ENCODE measurements at places on chromosomes 2 and 18. TPM values are rescaled to one million over a fixed set of nuclear protein-coding genes. Genes with fewer than 3 reads are reported as not detected.

DNA sequence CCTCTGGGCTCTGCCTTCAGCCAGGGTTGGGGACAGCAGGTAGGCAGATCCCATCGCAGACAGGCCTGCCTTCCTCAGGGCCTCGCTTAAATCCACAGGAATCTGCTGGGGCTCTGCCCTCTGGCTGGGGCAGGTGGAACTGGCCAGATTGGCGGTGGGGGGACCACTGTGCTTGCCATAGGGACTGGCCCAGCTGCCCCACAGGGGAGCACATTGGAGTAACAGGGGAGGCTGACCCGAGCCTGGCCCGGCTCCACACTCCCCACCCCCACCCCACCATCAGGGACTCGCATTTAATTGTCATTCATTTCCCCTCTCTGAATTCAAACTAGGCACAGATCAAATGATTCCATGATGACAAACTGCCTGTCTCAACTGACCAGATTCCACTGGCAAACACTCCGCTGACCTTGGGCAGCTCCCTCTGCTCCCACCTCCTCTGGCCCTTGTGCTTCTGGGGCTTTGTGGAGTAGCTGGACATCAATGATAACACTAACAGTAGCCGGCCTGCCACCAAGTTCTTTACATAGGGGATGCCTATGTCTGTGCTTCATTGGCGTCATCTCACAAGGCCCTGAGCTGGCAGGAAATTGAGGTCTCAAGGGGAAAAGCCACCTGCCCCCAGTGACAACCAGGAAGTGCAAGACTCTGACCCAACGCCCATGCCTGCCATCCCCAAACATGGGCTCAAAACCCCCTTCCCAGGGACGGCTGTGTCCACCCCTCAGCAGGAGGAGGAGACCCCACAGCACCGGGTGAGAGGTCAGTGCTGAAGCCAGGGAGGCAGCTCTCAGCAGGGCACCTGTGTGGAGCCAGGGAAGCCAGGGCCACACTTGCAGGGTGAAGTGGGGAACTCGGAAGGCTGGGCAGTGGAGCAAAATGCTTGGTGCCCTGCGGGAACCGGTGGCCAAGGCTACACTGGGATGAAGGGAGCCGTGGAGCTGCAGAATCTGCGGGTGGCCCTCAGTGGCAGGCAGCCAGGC, 2.1 kb upstream of the B3GNT7 start:
- peaks cover 3% of the 10 kb centered on the region for H3K36me3 ChIP-seq
- H3K27ac ChIP-seq = no peak overlapping the region
- no peak overlapping the region for H3K4me3 ChIP-seq
- DNase-seq = no peak

DNA sequence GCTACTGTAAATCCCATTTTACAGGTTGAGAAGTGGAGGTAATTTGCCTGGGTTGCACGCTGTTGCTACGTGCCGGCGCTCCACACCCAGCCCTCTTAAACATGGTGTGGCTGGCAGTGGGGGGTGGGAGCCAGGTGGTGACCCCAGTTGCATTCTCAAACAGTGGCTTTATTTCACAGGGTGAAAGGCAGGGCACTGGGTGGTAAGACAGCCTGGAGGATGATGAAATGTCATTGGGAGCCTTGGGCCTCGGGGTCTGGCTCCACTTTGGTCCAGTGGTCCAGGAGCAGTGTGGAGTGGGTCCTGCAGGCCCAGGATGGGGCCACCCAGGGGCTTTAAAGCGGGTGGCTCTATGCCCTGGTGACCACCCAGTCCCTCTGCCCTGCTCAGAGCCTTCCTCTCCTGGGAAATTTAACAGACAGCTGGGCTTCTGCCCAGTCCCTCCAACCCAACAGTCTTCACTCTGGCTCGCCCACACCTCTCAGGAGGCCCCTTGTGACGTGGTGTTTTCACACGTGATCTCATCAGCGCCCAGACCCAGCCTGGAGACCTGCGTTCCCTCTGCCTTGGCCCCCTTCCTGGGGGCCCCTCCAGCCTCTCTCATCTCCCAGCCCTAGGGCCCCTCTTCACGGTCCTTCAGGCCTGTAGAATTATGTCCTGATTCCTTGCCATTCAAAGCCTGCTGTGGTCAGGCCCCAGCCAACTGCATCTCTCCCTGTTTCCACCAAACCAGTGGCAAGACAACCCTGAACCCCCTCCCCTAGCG, 92.5 kb downstream of the INHBB start:
- no peak overlapping the region for H3K4me3 ChIP-seq
- no peak for DNase-seq
- no peaks in the 10 kb centered on the region for H3K36me3 ChIP-seq
- no peaks in the 10 kb centered on the region for H3K27me3 ChIP-seq

GRCh38 chr2:42888321-42889245, 96.2 kb upstream of the HAAO start:
- no peaks in the 10 kb centered on the region for H3K27me3 ChIP-seq
- no peak overlapping the region for H3K27ac ChIP-seq
- no peak overlapping the region for H3K4me3 ChIP-seq
- no peaks in the 10 kb centered on the region for H3K36me3 ChIP-seq
- H3K4me1 ChIP-seq = no peaks in the 10 kb centered on the region

GRCh38 chr2:222241128-222241870, 57.5 kb downstream of the PAX3 start:
- H3K27ac ChIP-seq = no peak overlapping the region
- H3K27me3 ChIP-seq = no peaks in the 10 kb centered on the region
- no peaks in the 10 kb centered on the region for H3K36me3 ChIP-seq
- H3K4me3 ChIP-seq = no peak overlapping the region
- peaks cover 8% of the 10 kb centered on the region for H3K4me1 ChIP-seq

DNA sequence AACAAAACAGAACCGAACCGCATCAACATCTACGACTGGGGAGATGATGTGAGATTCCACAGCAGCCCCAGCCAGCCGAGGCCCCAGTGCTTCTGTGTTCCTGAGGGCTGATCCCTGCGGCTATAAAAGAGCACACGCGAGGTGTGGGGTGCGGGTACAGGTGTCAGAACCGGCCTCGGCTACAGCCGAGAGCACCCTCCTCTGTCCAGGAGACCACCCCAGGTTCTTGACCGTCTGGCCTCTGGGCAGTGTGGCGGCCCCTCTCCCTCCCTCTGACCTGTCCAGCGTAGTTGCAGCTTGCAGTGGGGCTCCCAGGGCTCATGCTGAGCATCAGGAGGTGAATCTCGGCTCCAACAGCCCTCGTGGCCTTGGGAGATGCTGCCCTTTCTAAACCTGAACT, 23.7 kb downstream of the RTP5 start:
- no peaks in the 10 kb centered on the region for H3K36me3 ChIP-seq
- peaks cover 91% of the 10 kb centered on the region for H3K4me1 ChIP-seq
- H3K4me3 ChIP-seq = no peak overlapping the region
- H3K27ac ChIP-seq = peak overlapping the region; percentile 92

- no peak overlapping the region for H3K27ac ChIP-seq
- no peak overlapping the region for H3K4me3 ChIP-seq
- no peaks in the 10 kb centered on the region for H3K4me1 ChIP-seq
- H3K36me3 ChIP-seq = no peaks in the 10 kb centered on the region
These were observed 253.8 kb upstream of the LYPD1 start for GRCh38 chr2:132923787-132924186.

- H3K4me3 ChIP-seq = no peak overlapping the region
- peak; percentile 78 for DNase-seq
- H3K27me3 ChIP-seq = no peaks in the 10 kb centered on the region
- peak overlapping the region; percentile 33 for H3K27ac ChIP-seq
- H3K4me1 ChIP-seq = peaks cover 11% of the 10 kb centered on the region
- no peaks in the 10 kb centered on the region for H3K36me3 ChIP-seq
These were observed 36.5 kb upstream of the CYTIP start for GRCh38 chr2:157480182-157480961.

GRCh38 chr18:11995445-11996189, 14.3 kb downstream of the IMPA2 start:
- H3K27me3 ChIP-seq = no peaks in the 10 kb centered on the region
- peaks cover 97% of the 10 kb centered on the region for H3K4me1 ChIP-seq
- H3K36me3 ChIP-seq = no peaks in the 10 kb centered on the region
- no peak overlapping the region for H3K4me3 ChIP-seq

DNA sequence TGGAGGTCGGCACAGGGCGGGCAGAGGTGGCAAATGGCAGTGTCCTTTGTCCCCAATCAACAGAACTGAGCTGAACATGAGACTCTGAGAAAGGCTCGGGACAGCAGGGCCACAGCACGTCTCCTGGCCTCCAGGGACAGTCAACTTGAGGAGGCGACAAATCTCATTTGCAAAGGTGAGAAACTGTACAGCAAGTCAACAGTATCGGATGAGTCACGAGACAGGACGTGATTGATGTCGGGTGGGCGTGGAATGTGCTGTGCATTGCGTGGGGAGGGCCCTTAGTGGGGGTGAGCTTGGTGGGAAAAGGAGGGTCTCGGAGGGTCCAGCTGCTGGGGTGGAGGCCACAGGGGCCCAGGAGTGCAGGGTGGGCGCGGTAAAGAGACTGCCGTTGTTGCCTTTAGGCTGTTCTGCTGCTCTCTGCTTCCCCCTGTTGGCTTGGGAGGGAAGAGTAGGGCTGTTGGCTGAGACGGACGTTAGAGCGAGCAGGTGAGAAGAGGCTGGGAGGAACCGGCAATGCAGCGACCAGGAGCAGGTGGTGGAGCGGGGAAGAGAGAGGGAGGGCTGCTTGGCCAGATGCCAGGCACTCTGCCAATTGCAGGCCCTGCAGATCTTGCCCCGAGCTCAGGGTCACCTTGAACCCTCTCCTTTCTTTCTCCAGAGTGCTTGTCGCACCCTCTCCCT, 164.3 kb downstream of the BCL2 start:
- H3K4me3 ChIP-seq = no peak overlapping the region
- H3K27me3 ChIP-seq = no peaks in the 10 kb centered on the region
- H3K36me3 ChIP-seq = no peaks in the 10 kb centered on the region
- H3K4me1 ChIP-seq = peaks cover 32% of the 10 kb centered on the region
- peak; percentile 79 for DNase-seq

GRCh38 chr18:79624356-79625170, 55.0 kb upstream of the CTDP1 start:
- no peak overlapping the region for H3K27ac ChIP-seq
- H3K27me3 ChIP-seq = no peaks in the 10 kb centered on the region
- H3K4me1 ChIP-seq = no peaks in the 10 kb centered on the region
- no peak for DNase-seq

DNA sequence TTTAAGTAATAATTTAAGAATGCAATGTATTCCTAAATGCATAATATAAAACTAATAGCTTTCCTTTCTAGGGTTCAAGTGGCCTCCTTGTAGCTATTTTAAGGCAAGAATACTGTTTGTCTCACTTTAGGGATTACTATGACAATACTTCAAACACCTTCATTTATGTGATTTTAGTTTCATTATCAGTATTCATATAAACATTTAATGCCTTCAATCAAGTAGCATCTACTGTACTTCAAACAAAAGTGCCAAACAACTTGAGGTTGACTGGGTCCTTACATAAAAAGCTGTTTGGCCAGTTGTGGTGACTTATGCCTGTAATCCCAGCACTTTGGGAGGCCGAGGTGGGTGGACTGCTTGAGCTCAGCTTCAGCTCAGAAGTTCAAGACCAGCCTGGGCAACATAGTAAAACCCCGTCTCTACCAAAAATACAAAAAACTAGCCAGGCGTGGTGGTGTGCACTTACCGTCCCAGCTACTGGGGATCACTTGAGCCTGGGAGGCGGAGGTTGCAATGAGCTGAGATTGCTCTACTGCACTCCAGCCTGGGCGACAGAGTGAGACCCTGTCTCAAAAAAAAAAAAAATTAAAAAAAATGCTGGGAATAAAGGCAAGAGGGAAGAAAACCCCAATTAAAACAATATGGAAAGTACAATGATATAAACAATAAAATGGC, 9.3 kb downstream of the MEX3C start:
- no peaks in the 10 kb centered on the region for H3K36me3 ChIP-seq
- no peaks in the 10 kb centered on the region for H3K27me3 ChIP-seq
- no peak overlapping the region for H3K4me3 ChIP-seq
- no peak for DNase-seq

GRCh38 chr18:10946058-10946457, 203.3 kb downstream of the PIEZO2 start:
- no peaks in the 10 kb centered on the region for H3K27me3 ChIP-seq
- no peaks in the 10 kb centered on the region for H3K4me1 ChIP-seq
- H3K27ac ChIP-seq = no peak overlapping the region

GRCh38 chr2:60336442-60337141, 216.9 kb downstream of the BCL11A start:
- H3K27ac ChIP-seq = no peak overlapping the region
- no peak overlapping the region for H3K4me3 ChIP-seq
- H3K27me3 ChIP-seq = no peaks in the 10 kb centered on the region
- no peaks in the 10 kb centered on the region for H3K4me1 ChIP-seq

- no peaks in the 10 kb centered on the region for H3K36me3 ChIP-seq
- no peak overlapping the region for H3K4me3 ChIP-seq
These were observed 39.7 kb downstream of the CDC42EP3 start for GRCh38 chr2:37631698-37632097.

DNA sequence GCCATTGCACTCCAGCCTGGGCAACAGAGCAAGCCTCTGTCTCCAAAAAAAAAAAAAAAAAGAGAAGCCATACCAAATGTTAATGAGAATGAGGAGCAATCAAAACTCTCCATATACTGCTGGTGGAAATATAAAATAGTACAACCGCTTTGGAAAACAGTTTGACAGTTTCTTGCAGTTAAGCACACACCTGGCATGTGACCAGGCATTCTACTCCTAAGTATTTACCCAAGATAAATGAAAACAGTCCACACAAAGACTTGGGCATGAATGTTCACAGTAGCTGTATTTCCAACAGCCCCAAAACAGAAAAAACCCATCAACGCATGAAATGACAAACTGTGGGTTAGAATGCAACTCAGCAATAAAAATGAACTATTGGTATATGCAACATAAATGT, 76.0 kb upstream of the ST8SIA5 start:
- H3K27me3 ChIP-seq = no peaks in the 10 kb centered on the region
- peaks cover 3% of the 10 kb centered on the region for H3K36me3 ChIP-seq
- no peak overlapping the region for H3K27ac ChIP-seq
- DNase-seq = peak; percentile 53
- no peak overlapping the region for H3K4me3 ChIP-seq

- no peaks in the 10 kb centered on the region for H3K27me3 ChIP-seq
- no peaks in the 10 kb centered on the region for H3K36me3 ChIP-seq
- H3K27ac ChIP-seq = no peak overlapping the region
- no peak overlapping the region for H3K4me3 ChIP-seq
These were observed 64.7 kb upstream of the KLF7 start for GRCh38 chr2:207230261-207231105.

DNA sequence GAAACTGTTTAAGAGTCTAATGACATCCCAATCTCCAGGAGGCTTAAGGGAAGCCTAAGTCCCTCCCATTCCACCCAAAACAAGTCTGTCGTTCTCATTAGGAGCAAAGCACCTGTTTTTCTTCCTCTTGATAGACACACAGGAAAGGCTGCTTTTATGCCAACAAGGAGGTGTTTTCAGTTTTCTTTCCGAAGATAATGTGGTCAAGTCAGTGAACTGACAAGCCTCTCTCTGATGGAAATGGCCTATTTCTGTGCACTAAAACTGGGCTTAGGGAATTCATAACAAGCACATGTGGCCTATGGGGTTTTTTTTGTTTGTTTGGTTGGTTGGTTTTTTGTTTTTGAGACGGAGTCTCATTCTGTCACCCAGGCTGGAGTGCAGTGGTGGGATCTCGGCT, 36.2 kb downstream of the FBLN7 start:
- no peak for DNase-seq
- H3K27ac ChIP-seq = no peak overlapping the region
- H3K4me3 ChIP-seq = no peak overlapping the region
- no peaks in the 10 kb centered on the region for H3K4me1 ChIP-seq
- H3K36me3 ChIP-seq = no peaks in the 10 kb centered on the region
- H3K27me3 ChIP-seq = no peaks in the 10 kb centered on the region

Gene IL1F10
- total RNA-seq = not detected

Gene FBLN7
- 1.3 TPM for total RNA-seq

Gene SLC5A7
- 0.26 TPM for total RNA-seq

Gene ANKRD36
- total RNA-seq = 35.0 TPM

Gene MSH2
- 9.9 TPM for total RNA-seq

Gene KCNG3
- 6.9 TPM for total RNA-seq

Gene SCG2
- 12.5 TPM for total RNA-seq

Gene POTEC
- total RNA-seq = not detected

Gene UGT1A9
- not detected for total RNA-seq

Data from body of pancreas (tissue), 4 donors.